Ovary (tissue), 10 donors: ENCODE measurements at places on chromosomes 7 and 10. TPM values are rescaled to one million over a fixed set of nuclear protein-coding genes. Genes with fewer than 3 reads are reported as not detected.

CPEB3 gene
- 2.3 TPM for polyA plus RNA-seq

CLDN4 gene
- polyA plus RNA-seq, result 0.27 TPM

SLC16A9 gene
- polyA plus RNA-seq, result 22.8 TPM

GPC2 gene
- 2.9 TPM for polyA plus RNA-seq

SSC4D gene
- 0.73 TPM for polyA plus RNA-seq

PNLIPRP2 gene
- polyA plus RNA-seq, result not detected

NKX2-3 gene
- 0.07 TPM for polyA plus RNA-seq

CYP26C1 gene
- 0.07 TPM for polyA plus RNA-seq

GNGT1 gene
- polyA plus RNA-seq, result 0.42 TPM

SPDYE1 gene
- not detected for polyA plus RNA-seq

GRB10 gene
- polyA plus RNA-seq, result 27.8 TPM
